ENCODE measurements at places on chromosomes 6 and 20.

DNA sequence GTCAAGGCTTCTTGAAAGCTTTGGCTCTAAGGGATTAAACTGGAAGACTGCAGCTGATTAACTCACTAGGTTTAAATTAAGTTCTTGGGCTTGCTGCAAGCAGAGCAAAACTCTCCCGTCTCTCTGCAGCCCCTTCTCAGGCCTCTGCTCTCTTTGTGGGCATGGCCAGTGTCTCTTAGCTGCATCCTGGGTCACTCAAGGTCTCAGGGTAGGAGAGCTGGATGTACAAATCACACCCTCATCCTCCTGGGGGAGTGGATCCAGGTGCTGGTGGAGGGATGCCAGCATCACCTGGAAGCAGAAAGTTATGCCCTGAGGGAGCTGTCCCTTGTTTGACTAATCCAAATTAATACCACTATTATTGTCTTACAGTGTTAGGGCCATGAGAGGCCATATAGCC lies 35.8 kb downstream of the GCM1 start:
- no peak for DNase-seq

GRCh38 chr6:163679012-163679660 lies 264.6 kb downstream of the QKI start:
- no peak for DNase-seq

DNA sequence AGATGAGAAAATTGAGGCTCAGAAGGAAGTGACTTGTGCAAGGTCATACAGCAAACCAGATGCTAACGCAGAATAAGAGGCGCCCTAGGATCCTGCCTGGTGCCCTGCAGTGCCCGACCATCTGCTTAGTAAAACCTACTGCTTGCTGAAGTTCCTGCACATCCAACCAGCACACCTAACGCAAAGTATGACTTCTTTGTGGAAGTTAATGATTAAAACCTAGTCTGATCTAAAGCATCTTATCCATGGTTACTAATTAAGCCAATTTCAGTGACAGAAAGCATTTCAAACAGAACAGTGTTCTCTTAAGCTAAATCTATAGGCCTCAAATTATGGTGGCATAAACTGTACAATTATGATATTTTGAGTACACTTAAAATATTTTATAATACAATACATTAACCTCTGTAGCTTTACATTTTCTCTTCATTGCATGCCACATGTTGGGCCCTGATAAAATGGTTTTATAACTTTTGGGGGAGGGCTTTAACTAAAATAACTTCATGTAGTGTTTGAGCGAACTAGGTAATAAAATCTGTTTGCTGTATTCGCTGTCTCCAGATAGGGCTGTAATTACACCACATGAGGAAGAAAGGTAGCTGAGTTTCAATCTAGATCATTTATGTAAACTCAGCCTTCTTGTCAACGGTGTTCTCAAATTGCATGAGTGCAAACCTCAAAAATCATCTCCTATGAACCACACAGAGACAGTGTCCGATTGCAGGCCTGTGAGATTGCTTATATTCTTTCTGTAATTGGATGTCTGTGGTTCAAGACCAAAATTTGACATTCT lies 37.5 kb upstream of the BEND3 start:
- DNase-seq, result no peak

DNA sequence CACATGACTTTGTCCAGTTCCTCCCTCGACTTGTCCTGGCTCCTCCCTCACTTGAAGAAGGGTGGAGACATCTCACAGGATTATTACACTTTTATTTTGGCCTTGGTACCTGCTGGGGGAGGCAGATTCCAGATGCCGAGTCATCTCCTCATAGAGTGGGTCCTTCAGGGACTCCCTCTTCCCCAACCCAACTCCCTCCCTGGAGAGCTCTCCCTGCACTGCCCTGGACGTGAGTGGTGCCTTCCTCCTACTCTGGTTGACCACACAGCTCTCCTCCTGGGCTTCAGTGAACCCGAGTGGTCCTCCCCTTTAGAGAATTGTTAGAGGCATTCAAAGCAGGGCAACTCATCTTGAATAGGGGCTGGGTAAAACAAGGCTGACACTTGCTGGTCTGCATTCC lies 40.9 kb upstream of the MC3R start:
- no peak for DNase-seq

DNA sequence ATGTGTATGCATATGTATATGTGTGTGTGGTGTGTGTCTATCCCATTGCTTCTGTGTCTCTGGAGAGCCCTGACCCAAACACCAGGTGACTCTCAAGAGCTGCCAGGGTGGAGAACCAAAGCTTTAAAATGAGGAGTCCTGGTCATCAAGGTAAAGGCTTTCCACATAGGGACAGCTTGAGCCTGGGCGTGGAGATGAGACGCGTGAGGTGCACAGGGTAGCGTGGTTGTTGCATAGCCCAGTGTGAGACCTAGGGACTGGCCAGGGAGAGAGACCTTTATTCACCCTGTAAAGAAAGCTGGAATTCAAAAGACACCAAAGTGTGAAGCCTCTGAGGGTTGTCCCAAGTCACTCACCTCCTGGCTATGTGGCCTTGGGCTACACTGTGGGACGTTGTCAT lies 149.1 kb downstream of the SYCP2 start:
- no peak for DNase-seq

DNA sequence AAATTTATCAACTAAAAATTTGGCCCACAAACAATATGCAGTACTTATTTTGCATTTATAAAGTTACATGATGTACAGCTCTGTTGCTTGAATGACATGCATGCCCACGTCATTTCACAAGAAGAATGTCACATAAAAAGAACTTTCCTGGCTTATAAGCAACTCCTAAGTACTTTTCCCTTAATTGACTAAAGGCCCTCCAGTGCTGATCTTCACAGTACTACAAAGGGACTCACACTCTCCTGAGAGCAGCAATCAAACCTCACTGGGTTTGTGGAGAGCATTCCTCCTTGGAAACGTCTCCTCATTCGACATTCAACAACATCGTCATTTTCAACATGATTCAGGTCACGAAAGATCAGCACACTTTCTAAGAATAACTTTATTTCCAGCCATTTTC lies 111.1 kb downstream of the IPCEF1 start:
- DNase-seq, result no peak

GRCh38 chr20:44641325-44641724 lies 10.2 kb downstream of the ADA start:
- DNase-seq, result no peak

GRCh38 chr6:159852877-159853276 lies 37.9 kb upstream of the MAS1 start:
- DNase-seq, result no peak

GRCh38 chr6:78810146-78810545 lies 57.2 kb upstream of the IRAK1BP1 start:
- DNase-seq, result no peak

GRCh38 chr6:23890543-23891227 lies 235.3 kb upstream of the NRSN1 start:
- DNase-seq, result no peak

- DNase-seq, result no peak
These were observed 345.2 kb upstream of the RSPO3 start for GRCh38 chr6:126773112-126773805.

DNA sequence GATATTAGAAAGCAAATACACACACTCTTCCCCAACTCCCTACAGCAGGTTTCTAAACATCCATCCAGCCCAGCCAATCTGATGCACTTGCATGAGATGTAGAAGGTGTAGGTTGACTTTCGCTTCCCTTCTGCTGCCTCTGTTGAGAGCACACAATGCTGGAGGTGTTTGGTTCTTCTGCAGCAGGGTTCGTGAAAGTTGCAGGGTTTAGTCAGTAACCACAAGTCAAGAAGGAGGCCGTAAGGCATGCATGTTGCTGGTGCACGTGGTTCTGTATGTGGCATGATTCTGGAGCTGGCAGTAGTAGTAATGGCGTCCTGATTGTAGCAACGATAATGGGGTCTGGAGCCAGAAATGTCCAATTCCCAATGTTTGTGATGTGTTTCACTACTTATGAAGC lies 53.0 kb downstream of the DEK start:
- no peak for DNase-seq

- no peak for DNase-seq
These were observed 744 bp upstream of the FOXO3 start for GRCh38 chr6:108559884-108560462.

GRCh38 chr6:71496018-71496721 lies 207.6 kb downstream of the OGFRL1 start:
- no peak for DNase-seq

DNA sequence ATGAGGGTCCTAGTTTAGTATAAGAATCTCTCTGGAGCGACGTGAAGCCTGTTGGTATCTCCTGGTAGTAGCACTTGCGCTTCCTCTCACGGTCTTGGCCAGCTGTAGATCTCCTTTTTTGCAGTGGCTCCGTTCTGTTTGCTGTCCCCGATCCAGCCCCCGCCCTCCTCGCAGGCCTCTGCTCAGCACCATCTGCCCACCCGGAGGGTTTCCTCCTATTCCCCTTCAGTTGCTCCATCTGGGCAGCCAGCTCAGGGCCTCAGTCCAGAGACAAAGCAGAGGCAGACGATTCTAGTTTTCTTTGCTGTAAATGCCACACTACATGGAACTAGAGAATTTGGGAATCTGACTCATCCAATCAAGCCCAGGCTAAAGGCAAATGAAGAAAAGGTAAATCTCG lies 126.6 kb downstream of the TIAM2 start:
- no peak for DNase-seq

Measured in HS-27A (cell line).